ENCODE measurements at places on chromosomes 6 and 20. TPM values are rescaled to one million over a fixed set of nuclear protein-coding genes. Genes with fewer than 3 reads are reported as not detected.

GRCh38 chr20:59289994-59290393 lies 10.4 kb upstream of the EDN3 start:
- H3K4me3 ChIP-seq: no peak overlapping the region
- no peak overlapping the region for H3K27ac ChIP-seq
- H3K4me1 ChIP-seq: no peaks in the 10 kb centered on the region
- no peaks in the 10 kb centered on the region for H3K36me3 ChIP-seq
- no peaks in the 10 kb centered on the region for H3K27me3 ChIP-seq

- H3K4me3 ChIP-seq: peak overlapping the region; percentile 65
- H3K27ac ChIP-seq: no peak overlapping the region
- H3K27me3 ChIP-seq: no peaks in the 10 kb centered on the region
- DNase-seq: no peak
- no peaks in the 10 kb centered on the region for H3K4me1 ChIP-seq
Measured at GRCh38 chr6:8435845-8436168, 462 bp upstream of the SLC35B3 start.

- H3K27ac ChIP-seq: peak within 1 kb of the TSS; percentile 7
- H3K4me1 ChIP-seq: no peaks in the 10 kb centered on the region
- peak within 1 kb of the TSS; percentile 71 for H3K4me3 ChIP-seq
- no peaks in the 10 kb centered on the region for H3K27me3 ChIP-seq
Measured at GRCh38 chr6:138107078-138107751, at the start of gene PERP. Gene PERP (minus strand): TSS chr6:138107419. CDS start chr6:138107340, 79 bp downstream.

LY6G6C gene
- not detected for total RNA-seq

- no peaks in the 10 kb centered on the region for H3K36me3 ChIP-seq
- no peak overlapping the region for H3K27ac ChIP-seq
- no peaks in the 10 kb centered on the region for H3K27me3 ChIP-seq
Measured at GRCh38 chr6:66190858-66191257, 483.8 kb upstream of the EYS start.

MAS1 gene
- 0.12 TPM for total RNA-seq
